ENCODE measurements at places on chromosomes 12 and 14.

DNA sequence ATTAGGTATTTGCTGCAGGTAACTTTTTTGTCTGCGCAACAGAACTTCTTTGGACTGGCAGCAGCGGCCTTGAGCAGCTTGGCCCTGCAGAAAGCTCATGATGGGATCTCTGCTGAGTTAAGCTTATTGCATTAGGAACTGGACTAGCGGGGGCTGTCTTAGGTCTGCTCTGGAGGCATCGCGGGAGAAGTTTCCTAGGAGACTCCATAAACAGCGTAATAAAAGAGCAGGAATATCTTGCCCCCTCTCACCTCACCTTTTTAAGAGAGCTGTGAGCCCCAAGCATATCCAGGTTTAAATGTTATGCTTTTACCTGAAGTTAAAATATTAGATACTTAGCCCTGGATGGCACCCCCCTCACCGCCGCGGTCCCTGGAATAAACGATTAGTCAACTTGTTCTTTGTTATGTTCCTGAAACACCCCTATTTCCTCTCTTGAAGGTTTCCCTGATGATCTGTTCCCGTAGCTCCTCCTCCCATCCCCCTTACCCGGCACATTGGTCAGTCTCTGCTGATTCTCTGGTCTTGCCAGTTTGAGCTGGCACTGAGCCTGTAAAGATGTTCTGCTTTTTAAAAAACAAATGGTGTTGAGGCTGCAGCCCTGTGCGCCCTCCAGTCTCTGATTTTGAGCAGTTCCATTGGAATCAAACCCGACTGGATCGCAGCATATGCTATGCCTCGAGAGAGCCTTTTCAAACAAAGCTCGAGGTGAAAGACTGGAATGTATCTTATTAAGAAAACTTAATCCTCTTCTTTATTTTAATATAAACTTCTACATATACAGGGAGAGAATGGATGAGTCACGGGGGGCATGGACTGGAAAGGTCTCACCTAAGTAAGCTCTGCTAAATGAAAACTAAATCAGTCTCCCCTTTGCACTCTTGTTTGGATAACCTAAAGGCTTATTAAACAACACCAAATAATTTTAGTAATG, 1.9 kb downstream of the MLXIP start:
- DNase-seq = peak; percentile 10

DNA sequence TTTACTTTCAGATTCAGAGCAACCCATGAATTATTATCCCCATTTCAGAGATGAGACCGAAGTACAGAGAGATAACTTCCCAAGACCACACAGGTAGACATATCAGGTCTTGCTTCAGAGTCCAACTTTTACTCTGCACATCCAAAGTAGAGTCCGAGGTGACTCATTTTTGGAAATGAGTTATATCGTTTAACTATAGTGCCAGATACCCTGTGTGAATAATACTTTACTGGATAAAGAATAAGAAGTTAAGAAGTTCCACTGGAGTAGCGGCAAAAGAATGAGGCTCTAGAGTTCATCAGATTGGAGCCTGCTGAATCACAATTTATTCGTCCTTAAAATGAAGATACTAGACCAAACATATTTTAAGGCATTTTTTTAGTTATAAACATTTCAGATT, 124.7 kb downstream of the EPS8 start:
- DNase-seq = no peak

- DNase-seq = no peak
Observed at GRCh38 chr14:99940064-99940463, 125.2 kb upstream of the EVL start.

GRCh38 chr12:82481954-82482353, 123.6 kb downstream of the METTL25 start:
- DNase-seq = no peak

DNA sequence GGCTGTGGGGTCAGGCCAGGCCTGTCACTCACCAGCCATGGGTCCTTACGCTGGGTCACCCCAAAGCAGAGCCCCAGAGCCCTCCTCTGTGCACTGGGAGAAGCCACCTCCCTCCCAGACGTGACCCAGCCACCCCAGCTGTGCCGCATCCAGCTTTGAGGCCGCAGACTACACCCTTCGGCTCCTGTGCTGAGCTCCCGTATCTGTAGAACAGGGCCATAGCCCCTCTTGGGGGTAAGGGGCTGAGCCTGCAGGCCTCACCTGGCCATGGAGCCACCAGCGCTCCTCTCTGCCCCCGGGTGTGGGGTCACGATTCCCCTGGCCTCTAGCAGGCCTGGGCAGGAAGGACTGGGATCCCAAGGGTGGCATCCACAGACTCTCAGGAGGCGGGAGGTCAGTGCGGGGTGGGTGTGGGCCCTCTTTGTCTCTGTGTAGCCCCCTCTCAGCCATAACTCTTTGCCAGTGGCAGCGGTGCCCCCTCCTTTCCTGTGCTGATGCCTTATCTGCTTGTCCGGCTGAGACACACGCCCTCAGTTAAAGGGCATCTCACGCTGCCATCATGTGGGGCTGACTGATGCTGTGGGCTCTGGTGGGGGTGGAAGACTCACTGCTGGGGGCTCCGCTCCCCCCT, 16.3 kb downstream of the ASPG start:
- DNase-seq = no peak

GRCh38 chr12:12447236-12447635, 90.4 kb downstream of the BORCS5 start:
- no peak for DNase-seq

DNA sequence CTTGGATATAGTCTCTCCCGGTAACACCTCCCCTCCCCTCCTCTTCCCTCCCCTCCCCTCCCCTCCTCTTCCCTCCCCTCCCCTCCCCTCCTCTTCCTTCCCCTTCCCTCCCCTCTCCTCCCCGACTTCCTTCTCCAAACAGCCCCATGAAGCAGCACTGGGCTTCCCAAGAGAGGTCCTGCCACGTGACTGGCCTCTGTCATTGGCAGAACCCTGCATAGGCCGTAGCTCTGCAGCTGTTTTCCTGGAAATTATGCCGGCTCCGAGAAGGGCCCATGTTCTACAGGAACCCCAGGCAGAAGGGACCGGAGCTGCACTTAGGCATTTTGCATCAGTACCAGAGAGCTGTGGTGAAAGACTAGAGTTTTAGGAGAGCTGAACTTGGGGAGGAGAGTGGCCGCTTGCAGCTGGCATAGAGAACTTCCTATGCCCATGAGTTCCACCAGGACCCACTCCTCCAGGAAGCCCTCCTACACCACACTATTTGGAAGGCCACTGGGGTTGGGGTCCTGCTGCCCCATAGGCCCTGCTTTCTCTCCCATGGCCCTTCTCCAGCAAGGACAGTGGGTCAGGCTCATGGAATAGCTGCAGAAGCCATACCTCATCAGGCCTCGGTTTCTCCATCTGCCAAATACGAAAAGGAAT, 5.1 kb upstream of the TNFAIP2 start:
- DNase-seq = no peak

DNA sequence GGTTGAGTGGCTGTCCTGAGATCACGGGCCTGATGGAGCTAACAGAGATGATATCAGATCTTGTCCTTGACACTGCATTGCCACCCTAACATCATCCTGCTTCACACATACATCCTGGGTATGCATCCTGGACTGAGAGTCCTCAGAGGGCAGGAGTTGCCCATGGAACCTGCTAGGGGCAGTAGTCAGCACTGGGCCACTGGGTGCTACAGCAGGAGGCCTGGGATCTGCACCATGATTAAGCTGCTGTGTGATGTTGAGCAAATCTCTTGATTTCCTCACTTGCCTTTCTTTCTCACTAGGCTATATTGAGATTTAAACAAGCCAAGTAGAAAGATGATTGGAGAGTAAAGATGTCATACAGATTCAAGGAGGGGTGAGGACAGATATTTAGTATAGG, 22.1 kb upstream of the EIF4B start:
- DNase-seq = no peak

DNA sequence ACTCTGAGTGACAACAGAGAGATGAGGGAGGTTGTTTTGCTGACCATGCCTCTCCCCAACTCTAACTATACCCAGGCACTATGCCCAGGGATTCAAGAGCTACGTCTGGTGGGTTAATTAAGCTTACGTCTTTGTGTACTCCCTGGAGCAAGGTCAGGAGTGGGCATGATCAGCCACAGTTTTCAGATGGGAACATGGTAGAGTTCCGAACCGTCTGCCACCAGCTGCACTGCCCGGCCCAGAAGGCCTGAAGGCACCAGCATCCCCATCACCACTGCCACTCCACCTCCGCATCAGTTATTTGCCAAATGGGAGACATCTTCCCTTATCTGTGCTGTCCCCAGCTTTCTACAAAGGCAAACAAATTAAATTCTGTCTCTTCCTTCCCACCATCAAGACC, 11.1 kb upstream of the GPX2 start:
- no peak for DNase-seq

DNA sequence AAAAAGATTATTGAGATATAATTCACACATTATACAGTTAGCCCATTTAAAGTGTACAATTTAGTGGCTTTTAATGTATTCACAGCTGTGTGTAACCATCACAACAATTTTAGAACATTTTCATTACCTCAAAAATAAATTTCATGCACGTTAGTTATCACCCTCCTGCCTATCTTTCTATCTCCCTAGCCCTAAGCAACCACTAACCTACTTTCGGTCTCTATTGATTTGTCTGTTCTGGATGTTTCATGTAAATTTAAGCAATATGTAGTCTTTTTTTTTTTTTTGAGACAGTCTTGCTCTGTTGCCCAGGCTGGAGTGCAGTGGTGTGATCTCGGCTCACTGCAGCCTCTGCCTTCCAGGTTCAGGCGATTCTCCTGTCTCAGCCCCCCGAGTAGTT, 439.4 kb downstream of the PCNX1 start:
- DNase-seq = no peak

DNA sequence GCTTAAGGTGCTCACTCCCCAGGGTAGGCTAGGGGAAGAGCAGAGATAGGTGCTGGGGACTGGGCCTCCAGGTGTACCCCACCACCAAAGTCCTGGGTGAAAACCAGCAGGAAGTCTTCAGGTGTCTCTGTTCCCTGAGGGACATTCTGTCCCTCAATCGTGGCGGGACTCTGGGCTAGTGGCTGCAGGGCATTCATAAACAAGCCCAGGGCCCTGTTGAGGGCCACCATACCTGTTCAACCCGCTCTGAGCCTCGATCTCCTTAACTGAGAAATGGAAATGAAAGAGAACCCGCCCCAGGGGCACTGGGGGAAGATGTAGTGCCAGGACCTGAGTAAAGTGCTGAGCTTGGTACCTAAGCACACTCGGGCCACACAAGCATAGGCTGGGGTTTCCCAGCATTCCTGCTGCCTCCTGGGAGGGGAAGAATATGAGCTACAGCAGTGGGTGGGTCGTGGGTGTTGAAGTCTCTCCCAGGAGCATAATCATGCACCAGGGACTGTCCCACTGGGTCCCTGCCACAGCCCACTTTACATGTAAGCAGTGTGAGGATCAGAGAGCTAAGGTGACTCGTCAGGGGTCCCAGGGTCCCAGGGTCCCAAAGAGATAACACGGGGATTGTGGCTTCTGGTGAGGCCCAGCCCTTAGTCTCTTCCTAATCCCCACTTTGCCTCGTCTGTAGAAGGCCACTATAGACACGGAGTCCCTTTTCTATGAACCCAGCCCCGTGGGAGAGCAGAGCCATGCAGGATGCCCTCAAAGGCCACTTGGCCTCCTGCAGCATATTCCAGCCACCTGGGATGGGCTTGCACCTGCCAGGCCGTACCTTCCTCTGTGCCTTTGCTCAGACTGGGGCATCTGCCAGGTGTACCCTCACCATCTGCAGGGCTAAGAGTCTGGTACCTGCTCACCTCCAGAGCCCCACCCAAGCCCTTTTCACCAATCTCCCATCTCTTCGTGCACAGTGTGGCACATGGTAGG, 14.4 kb downstream of the FAM222A start:
- no peak for DNase-seq

- no peak for DNase-seq
Observed at GRCh38 chr12:84860718-84861117, 51.9 kb downstream of the SLC6A15 start.

- DNase-seq = no peak
Observed at GRCh38 chr12:120361506-120362208, 7.3 kb downstream of the MSI1 start.

GRCh38 chr14:23095196-23096108, at the start of gene C14orf119:
TSS of gene C14orf119 (plus strand) at chr14:23095505. CDS start at chr14:23097659, 2,154 bp downstream.
- DNase-seq = peak; percentile 100

DNA sequence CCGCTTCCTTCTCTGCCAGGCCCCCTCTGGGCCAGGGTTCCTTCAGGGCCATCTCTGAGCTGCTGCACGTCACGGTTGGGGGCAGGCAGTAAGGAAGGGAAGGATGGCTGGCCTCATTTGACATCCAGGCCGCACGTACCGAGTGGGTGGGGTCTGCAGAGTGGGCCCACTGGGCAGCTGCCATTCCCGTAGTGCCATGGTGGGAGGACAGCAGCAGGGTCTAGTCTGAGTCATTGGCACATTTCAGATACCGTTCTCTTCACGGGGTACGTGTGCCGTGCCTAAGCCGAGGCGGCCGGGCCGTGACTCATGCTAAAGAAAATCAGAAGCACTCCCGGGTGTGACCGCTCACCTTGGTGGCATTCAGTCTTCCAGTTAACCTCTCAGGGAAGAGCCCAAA, 43.9 kb downstream of the IL31 start:
- no peak for DNase-seq

GRCh38 chr14:67538501-67538900, 5.4 kb downstream of the PLEKHH1 start:
- DNase-seq = no peak

- peak; percentile 6 for DNase-seq
Observed at GRCh38 chr14:73058922-73059673, 764 bp downstream of the RBM25 start.

GRCh38 chr12:82329508-82329907, 28.7 kb downstream of the CCDC59 start:
- DNase-seq = no peak

- DNase-seq = no peak
Observed at GRCh38 chr12:109422251-109422650, 54.8 kb downstream of the KCTD10 start.

DNA sequence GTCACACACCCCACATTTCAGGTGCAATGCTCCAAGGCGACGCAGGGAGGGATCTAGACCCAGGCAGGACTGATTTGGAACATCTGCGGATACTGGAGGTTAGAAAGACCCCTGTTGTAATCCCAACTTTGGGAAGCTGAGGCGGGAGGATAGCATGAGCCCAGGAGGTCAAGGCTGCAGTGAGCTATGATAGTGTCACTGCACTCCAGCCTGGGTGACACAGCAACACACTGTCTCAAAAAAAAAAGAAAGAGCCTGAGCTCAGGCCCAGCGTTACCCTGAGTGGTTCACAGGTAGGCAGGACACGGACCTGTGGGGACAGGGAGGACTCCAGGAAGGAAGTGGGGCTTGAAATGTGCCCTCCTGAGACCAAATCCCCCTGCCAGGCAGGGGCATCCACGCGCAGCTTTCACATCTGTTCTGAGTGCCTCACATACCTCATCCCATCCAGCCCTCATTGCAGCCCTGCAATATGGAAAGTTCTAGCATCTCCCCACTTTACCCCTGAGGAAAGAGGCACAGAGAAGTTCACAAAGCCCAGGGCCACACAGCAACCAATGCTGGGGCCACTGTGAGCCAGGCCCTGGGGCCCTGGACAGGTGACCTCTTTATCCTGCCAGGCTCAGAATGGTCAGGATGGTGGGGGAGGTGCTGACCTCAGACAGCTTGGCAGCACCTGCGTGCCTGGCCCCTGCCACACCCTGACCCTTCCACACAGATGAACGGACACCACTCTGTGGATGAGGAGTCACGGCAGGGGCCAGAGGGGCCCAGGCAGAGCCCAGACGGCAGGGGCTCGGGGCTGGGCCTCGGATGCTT, 34.1 kb downstream of the CCDC85C start:
- no peak for DNase-seq

- DNase-seq = no peak
Observed at GRCh38 chr14:95098984-95099599, 58.2 kb downstream of the DICER1 start.

All from activated CD4-positive, alpha-beta T cell treated with anti-CD3 and anti-CD28 coated beads for 24 hours (primary cell).